ENCODE measurements at places on chromosomes 11 and 22.
A peak's percentile ranks its signal among the peaks of the same experiment; 100 is the strongest.

- peak; percentile 87 for DNase-seq
Observed at GRCh38 chr11:119666463-119667131, 62.4 kb downstream of the NECTIN1 start.

DNA sequence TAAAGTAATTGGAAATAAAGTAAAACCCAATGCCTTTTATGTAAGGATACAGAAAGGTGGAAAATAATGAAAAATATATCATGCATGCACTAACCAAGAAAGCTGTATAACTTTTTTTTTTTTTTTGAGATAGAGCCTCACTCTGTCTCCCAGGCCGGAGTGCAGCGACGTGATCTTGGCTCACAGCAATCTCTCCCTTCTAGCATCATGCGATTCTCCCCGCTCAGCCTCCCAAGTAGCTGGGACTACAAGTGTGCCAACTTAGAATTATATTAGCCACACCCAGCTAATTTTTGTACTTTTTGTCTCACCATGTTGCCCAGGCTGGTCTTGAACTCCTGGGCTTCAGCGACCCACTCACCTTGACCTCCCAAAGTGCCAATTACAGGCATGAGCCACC is 4.5 kb downstream of the GGT5 start:
- DNase-seq: no peak

DNA sequence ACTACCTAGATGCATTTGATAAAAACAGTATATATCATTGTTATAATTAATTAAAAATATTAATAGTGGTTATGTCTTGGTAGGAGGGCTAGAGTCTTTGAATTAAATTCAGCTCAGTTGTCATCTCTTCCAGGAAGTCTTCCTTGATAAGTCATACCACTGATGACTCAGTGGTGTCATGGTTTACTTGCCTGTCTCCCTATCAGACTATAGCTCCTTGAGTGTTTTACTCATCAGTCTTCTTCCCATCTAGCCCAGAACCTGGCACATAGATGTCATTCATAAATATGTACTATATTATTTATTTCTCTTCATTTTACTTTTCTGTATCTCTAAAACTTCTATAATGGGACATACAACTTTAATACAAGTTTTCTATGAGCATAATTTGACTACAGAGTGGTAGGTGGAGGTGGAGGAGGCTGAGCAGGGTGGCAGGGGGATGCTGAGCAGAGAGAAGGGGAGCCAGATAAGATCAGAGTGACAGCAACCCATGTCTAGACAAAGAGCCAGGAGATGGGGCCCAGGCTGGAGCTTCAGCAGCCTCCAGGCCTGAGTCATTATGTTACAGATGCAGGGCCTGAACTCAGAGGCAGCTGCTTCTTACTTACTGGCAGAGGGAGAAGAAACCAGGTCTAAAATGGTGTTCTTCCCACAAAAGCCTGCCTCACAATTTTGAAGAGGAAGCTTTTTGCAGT is 82.3 kb upstream of the PHOX2A start:
- DNase-seq: no peak

GRCh38 chr22:41229730-41230400 is 10.9 kb downstream of the CHADL start:
- no peak for DNase-seq

- DNase-seq: no peak
Observed at GRCh38 chr11:45446998-45447397, 160.9 kb upstream of the SYT13 start.

- DNase-seq: peak; percentile 74
Observed at GRCh38 chr22:18095101-18095805, 15.4 kb upstream of the TUBA8 start.

- DNase-seq: peak; percentile 92
Observed at GRCh38 chr11:46006418-46007070, 84.1 kb downstream of the LARGE2 start.

- no peak for DNase-seq
Observed at GRCh38 chr11:63476618-63477017, 14.3 kb downstream of the PLAAT5 start.

Data from cerebellar cortex (tissue), 1 donor.